Activated naive CD4-positive, alpha-beta T cell treated with anti-CD3 and anti-CD28 coated beads, Interleukin-2, amount 50 U/mL, for 16 hours (primary cell): ENCODE measurements at places on chromosomes 7 and 10.

DNA sequence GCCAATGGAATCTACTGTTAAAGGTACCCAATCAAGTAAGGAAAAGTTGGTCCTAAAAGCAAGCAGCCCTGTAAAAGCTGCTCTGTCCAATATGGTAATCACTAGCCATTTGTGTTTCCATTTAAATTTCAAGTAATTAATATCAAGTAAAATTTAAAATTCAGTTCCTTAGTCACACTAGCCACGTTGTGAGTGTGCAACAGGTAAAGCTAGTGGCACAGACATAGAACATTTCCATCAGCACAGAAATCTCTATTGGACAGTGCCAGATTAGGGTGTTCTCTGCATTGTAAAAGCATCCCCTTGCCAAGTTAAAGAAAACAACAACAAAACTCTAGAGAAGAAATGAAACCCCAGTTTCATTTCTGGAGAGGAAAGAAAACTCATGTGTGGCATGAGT lies 4.4 kb downstream of the CAV1 start:
- no peak for DNase-seq

DNA sequence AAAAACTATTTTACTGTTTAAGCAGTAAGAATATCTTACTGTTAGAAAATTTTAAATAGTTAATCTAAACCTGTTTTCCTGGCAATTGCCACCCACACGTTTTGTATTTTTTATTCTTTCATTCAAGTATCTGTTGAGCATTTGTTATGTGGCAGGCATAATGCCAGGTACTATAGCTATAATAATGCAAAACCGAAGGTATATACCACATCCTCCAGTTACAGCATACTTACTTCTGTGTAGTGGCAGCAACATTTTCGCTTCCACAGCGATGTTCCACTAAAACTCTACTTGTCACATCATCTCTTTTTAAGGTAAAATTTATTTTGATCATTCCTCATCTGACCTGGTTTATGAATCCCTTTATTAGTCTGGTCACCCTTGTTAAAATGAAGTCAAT lies 30.0 kb downstream of the WASL start:
- DNase-seq: no peak

DNA sequence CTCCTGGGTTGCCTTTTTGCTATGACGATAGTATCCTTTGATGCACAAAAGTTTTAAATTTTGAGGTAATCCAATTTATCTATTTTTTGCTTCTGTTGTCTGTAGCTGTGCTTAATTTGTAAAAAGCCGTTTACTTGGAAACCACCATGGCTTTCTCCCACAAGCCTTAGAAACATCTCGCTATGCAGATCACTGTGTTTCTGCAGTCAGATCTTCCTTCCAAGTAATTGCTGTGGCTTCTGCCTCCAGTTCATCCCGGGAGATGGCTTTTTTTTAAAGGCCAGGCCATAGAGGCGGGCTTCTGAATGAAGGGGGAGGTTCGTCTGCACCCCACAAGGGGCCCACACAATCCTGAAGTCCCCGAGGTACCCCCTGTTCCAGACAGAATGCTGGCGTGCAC lies 48.3 kb upstream of the OCM2 start:
- no peak for DNase-seq

DNA sequence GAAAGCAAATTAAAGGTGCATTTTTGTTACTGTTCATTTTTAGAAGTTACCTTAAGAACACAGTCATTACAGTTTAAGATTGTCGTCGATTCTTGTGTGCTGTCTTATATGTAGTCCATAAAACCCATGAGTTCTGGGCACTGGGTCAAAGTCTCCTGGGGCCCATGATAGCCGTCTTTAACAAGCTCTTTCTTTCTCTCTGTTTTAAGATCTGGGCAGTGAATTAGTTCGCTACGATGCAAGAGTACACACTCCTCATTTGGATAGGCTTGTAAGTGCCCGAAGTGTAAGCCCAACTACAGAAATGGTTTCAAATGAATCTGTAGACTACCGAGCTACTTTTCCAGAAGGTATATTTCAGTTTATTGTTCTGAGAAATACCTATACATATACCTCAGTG lies 90.7 kb upstream of the CAPZA2 start:
- no peak for DNase-seq

- no peak for DNase-seq
These were observed 176.7 kb downstream of the ADARB2 start for GRCh38 chr10:1560535-1561192.

GRCh38 chr10:6274040-6274439 lies 71.3 kb downstream of the PFKFB3 start:
- DNase-seq: no peak

DNA sequence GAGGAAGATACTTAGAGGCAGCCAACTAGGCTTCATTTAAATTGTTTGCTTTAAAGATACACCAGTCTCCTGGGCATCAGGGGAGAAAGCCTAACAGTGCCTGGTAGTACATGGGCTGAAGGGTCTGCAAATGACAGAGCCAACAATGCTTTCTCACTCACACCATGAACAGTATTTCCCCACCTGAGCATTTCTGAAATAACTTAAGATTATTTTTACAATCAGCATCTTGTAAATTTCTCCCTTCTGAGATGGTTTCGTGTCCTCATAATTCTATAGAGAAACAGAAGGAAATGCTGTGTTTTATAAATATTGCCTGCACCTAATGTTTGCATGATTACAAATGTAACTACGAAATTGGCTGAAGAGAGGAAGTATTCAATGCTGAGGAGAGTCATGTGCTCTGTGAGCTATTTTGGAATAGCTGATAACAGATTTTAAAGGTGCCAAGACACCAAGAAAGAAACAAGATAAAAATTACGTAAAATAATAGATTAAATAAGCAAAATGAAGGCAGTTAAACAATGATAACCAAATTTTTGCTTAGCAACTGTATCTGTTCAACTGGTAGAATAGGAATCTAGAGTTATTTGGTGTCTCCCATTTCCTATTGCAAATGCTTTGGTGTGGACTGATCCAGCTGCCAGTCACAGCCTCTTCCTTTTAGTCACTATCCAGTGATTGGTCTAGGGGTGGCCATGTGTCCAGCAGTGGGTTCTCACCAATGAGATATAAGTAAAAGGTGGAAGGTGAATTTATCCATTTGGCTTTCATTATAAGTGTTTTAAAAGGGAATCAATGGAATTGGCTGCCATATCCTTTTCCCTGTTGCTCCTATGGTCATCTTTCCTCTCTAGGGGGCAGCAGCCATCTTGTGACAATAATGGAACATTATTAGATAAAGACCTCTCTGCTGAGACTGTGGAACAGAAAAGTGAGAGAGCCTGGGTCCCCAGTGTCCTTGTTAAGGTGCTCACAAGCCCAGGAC lies 167.9 kb upstream of the SLC26A5 start:
- no peak for DNase-seq

DNA sequence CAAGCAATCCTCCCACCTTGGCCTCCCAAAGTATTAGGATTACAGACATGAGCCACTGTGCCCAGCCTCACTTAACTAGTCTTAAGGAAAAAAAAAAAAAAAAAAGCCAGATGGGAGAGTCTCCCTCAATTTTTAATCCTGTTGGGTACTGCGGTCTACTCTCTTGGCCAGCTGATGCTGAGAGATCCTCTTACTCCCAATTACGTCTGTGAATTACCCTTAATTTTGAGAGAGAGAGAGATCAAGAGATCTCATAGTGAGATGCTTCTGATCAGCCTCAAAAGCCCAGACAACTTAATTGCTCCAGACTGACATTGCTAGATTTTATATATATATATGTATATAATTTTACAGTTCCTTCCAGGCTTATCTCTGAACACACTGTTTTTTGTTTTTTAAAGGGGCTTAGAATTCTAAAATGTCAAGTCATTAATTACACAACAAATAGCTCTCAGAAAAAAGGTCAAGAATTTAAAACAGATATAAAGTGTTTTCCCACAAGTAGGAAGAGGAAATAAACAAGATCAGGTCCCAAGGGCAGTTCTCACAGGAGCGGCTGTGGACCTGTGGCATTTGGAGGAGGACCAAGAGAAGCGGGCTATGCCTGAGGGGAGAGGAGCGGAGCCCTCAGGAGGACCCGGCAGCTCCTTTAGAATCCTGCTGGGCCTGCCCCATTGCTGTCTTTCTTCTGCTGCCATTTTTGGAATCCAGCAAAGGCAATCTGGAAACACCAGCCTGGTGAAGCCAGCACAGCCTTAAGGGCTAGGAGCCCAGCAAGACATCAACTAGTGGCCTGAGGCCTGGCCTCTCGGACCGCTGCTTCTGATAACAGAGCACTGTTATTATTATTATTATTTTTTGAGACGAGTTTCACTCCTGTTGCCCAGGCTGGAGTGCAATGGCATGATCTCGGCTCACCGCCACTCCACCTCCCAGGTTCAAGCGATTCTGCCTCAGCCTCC lies 30.1 kb downstream of the DENND2A start:
- DNase-seq: no peak

DNA sequence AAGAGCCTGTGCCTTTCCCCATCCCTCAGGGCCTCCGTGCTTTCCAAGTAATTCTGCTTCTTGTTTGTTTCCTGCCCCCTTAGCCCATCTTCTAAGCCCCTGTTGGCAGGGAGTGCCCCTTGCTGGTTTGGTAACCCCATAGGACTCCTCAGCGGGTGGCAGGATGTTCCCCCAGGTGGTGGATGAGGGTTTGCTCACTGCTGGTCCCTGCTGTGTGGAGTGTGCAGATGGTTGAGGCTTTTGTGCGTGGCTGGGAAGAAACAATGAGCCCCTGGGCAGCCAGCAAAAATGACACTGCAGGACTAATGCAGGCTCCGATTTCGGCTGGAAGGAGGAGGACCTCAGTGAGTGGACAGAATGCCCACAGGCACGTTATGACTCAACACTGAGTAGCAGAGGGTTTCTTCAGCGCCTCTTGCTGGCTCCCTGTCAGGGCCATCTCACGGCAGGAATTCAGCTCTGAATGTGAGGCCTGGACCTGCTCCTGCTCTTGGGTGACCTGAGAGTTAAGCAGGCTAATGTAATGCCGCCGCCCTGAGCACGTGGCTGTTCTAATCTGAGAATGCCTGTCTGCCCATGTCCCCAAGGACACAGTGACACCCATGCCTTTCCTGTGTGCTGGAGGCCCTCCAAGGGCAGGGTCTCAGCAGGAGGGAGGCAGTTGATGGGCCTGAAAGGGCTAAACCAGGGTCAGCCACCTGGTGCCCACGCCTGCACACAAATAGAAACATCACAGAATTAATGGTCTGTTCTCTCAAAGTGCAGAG lies 16.6 kb downstream of the BAG3 start:
- DNase-seq: no peak

GRCh38 chr10:127715782-127716378 lies 21.1 kb upstream of the FOXI2 start:
- no peak for DNase-seq

GRCh38 chr10:131477457-131478121 lies 166.1 kb upstream of the TCERG1L start:
- no peak for DNase-seq

DNA sequence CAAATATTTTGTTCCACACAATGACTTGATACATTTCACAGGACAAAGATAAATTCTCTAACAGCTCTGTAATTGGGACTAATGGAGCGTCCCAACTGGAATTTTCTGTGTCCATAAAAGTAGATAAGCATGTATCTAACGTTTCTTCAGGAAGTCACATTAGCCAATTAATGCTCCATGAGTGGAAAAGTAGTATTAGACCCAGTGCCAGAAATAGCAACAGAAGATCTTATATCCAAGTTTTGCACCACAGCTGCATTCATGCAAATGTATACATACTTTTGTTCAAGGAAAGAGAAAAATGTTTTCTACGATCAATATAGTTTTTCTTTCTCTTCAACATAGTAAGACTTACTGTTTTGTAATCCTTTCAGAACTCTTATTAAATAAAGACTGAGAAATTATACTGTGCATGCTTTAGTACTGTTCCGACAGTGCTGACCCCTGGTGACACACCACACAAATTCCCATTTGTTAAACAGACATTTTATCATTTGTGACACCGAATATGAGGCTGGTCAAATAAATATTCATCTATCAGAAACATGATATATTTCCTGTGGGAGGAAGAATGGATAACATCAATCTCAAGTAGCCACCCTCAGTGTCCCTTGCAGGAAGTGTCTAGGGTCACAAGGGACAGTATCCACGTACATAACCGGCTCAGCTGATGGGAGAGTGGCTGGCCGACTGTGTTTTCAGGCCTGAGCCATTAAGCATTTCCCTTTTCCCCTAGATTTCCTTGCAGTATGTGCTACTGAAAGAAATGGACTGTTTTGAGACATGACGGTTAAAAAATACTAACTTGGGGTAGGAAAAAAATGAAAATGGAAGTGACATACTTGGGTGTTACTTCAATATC lies 102.1 kb upstream of the RSU1 start:
- DNase-seq: no peak

DNA sequence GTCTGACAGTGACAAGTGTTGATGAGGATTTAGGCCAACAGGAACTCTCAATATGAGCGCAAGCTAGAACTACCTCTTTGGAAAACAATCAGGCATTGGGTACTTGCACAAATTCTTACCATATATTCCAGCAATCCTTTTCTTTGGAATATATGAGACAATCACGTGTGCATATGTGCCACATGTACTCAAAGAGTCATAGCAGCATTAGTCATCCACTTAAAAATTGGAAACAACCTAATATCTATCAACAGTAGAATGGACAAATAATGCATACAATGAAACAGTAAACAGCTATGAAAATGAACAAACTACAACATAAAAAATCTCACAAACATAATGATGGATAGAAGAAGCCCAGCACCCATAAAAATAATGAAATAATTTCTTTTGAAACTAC lies 179.7 kb downstream of the GLI3 start:
- no peak for DNase-seq

GRCh38 chr7:101121991-101122932 lies 4.6 kb upstream of the SERPINE1 start:
- DNase-seq: no peak

DNA sequence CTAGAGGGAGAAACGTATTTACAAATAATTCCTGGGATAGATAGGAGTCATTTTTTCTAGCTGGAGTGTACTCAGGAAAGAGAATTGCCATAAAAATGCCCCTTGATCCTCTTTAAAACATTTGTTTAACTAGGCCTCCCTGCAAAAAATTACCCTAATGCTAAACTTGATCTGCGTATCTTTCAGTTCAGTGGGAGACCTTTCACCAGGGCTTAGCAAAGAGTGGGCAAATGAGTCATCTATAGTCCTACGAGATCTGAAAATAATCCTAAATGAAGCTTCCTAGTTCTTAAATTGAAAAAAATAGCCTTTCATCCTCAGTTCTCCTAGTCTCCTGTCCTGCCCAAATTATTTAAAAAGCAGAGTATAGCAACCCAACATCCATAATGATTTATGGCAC lies 198.6 kb upstream of the FRMD4A start:
- no peak for DNase-seq

GRCh38 chr10:133260895-133261725 lies 15.6 kb downstream of the ADAM8 start:
- DNase-seq: peak; percentile 62
